DMS79 (cell line): ENCODE measurements at places on chromosomes 16 and 17.

- DNase-seq: no peak
Observed at GRCh38 chr17:82050761-82051641, 610 bp downstream of the RFNG start.

DNA sequence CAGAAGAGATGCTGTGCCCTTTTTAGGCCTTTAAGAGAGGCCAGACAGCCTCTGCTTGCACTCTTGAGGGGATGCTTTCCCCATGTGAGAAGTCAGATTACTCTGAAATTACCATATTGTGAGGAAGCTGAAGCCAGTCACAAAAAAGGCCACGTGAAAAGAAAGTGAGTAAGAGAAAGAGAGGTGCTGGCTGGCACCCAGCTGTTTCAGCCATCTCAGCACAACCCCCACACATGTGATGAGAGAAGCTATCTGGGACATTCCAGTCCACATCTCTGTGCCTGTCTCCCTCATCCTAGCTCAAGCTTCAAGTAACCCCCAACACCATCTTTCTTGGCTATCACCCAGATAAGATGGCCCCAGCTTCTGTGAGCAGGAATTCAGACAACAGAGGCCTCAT, 131.4 kb downstream of the HS3ST2 start:
- DNase-seq: no peak

- no peak for DNase-seq
Observed at GRCh38 chr17:68459037-68459639, 1.8 kb upstream of the WIPI1 start.

- no peak for DNase-seq
Observed at GRCh38 chr16:868846-869822, 68.6 kb upstream of the GNG13 start.

DNA sequence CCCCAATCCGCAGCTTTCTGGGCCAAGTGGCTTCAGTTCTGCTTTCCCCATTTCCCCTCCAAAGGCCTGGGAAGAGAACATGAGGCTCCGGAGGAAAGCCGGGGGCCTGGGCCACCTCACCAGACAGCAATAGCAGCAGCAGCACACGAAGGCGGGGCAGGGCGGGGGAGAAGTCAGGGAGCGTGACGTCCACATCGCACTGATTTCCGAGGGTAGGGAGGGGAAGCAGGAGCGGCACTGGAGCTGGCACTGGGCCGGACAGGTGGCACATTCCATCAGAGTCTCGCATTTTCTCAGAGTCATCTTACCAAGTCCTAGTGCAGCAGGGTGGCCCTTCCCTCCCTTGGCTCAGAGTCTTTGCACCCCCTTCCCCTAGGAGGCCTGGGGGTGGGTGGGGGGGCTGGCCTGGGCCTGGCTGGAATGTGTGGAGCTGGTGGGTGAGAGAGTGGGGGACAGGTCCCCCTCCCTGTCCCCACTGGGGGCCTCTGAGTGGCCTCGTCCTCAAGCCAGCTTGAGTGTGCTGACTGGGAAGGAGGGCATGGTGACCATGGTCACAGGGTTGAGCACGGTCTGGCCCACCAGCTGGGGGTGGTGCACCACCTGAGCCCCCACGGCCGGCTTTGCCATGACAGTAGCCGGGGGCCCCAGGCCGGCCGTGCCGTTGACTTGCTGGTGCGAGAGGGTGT, 14.3 kb downstream of the MNT start:
- DNase-seq: no peak

DNA sequence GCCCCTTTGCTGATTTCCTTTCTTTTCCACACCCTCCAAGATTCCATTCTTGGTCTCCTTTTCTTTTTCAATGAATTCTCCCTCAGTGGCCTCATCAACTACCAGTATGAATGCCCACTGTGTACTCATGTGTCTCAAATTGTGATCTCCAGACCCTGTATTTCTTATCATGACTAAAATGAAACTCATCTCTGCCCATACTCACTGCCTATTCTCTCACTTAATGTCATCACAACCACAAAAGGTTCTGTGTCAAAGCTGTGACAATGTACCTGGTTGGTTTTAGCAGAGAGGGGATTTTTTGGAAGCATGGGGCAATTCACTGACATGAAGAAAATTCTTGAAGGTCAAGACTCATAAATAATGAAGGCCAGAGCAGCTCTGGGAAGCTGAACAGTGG, 11.5 kb upstream of the TBX4 start:
- no peak for DNase-seq

- DNase-seq: no peak
Observed at GRCh38 chr16:80100186-80100585, 440.6 kb upstream of the DYNLRB2 start.

GRCh38 chr17:10628756-10629155, 28.4 kb downstream of the MYH3 start:
- DNase-seq: no peak

DNA sequence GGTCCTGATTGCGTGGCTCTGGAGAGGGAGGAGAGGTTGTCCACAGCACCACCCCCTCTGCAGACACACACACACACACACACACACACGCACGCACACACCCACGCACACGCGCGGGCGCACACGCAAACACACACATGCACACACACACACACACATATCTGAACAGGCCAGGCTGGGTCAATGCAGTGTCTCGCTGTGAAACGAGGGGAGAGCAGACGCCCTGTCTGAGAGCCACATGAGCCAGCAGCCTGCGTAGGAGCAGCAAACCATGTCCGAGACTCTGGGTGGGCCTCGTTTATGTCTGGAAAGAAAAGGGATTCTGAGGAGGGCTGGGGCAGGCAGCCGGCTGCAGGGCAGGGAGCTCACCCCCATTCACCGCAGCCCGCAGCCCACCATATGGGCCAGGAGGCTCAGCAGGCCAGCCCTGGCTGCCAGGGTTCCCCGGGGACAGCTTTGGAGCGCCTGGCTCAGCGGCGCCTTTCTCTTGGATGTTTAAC, 93.3 kb upstream of the TNRC6C start:
- no peak for DNase-seq

DNA sequence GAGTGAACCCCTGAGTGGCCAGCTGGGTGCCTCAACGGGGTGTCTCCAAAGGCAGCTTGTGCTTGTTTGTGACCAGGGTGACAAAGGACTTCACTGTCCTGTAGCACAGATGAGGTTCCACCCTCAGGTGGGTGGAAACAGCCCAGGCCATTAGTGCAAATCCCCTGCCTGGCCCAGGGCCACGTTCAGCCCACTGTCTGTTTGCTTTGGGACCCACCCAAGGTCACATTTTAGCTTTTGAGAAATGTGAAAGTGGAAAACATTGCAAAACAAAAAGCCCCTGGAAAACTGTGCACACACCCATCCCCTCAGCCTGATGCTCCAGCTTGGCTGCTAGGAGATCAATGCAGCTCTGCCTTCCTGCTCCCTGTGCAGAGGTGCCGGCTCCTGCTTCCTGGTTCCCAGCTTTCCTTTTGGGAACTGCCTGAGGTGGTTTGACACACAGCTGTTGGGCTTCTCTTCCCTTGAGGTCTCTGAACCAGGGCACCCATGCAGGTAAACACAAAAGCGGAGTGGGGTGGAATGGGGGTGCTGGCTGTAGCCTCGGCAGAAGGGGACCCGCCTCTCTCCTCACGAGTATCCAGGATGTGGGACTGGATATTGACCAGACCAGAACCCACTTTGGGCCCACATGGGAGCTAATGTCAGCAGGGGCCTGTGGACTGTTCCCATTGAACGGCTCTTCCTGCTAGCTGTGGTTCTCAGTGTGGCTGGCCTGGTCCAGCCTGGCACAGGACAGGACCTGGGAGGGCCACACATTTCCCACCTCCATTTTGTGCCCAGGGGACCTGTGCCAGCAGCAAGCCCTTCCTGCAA, 7.9 kb upstream of the SPHK1 start:
- DNase-seq: no peak

DNA sequence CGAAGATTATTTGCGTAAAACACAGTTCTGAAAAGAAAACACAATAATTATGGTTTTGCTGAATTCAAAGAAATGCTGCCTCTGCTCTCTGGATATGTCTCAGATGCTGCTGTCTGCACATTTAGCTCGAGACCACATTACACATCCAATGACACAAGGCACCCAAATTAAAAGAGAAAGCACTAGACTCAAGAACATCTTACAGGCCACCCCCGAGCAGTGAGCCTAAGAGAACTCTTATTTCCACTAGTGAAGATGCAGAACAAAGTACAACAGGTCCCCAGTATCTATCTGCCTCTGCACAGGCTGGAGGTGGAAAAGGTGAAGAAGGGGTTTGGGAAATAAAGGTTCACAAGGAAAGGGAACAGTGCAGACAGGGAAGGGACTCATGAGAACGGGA, 33.5 kb downstream of the GRB2 start:
- DNase-seq: no peak

DNA sequence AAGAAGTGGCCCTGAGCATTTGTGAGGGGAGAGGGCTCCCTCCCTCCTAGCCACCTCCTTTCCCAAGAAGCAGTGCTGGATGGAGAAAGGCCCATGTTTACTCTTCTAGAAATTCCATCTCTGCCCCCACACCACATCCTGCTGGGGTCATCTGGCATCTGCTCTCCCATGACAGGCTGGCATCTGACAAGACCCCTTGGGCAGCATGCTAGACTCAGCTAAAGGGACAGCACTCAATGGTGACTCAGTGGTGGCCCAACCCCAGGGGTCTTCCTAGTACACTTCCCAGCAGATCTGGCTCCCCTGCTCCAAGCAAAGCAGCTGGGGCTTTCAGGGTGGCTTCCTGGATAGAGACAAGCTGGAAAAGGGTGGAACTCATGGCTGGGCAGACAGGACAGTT, 14.4 kb downstream of the SLC38A7 start:
- no peak for DNase-seq

DNA sequence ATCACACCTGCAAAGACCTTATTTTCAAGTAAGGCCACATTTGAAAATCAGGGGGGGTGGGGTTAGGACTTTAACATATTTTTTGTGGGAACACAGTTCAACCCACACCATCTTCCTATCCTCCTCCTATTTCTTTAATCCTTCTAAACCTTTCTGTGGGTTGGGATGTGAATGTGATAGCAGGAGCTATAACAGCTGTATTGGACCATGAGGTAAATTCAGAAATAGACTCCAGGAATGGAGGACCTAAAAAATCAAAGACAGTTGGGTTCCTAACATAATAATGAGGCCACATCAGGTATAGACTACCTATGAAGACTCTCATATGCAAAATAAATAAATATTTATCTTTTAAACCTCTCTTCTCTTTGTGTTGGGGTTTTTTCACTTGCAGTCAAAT, 451.4 kb downstream of the XYLT1 start:
- no peak for DNase-seq

- DNase-seq: no peak
Observed at GRCh38 chr17:50712641-50713040, 4.9 kb upstream of the ANKRD40 start.

DNA sequence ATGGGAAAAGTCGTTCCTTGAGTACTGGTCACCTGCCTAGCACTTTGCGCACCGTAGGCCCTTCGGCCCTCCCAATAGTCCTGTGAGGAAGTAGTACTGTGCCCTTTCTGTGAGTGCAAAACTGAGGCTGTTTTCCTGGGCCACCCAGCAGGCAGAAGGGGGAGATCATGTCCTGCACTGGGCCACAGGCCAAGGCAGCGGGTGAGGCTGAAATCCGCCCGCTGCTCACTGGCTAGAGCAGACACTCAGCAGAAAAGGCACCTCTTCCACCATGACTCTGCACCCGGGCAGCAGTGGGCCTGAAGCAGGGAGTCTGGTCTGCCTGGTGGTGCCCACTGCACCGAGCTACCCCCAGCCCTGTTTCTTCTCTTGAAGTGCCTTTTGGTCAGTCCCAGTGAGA, 20.2 kb downstream of the METTL22 start:
- no peak for DNase-seq

- DNase-seq: no peak
Observed at GRCh38 chr16:78998879-78999278, 601.7 kb downstream of the MAF start.

DNA sequence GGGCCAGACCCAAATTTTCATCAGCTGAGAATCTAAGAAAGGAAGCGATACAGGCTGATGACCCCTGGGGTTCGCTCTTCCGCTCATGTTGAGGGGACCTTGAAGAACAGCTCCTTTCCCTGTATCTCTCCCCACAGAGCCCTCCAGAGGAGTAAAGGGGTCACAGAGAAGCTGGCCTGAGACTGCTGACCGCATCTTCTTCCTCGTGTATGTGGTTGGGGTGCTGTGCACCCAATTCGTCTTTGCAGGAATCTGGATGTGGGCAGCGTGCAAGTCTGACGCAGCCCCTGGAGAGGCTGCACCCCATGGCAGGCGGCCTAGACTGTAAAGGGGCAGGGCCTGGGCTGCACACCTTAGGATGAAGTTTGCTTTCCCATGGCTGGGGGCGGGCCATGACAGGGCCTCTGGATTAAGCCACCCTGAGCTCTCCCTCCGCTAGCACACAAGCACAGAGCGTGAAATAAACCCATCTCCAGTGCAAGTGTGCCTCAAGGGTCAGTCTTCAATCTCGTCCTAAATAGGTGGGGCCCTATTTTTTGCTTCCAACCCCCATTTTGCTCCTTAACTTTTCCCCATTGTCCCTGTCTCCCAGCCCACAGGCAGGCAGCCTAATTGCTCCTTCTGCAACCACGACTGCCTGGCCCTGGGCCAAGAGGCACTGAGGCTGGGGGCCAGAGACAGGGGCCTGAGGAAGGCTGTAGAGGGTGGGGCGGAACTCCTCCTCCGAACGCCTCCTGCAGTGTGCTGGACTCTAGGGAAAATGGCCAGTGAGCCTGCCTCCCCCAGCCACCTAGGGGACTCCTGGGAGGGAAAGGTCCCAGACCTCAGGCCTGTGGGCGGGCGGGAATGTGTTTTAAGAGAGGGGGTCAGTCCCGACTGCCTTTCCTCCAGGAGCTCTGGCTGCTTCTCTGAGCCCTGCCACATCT, 3.6 kb downstream of the ZACN start:
- peak; percentile 8 for DNase-seq

DNA sequence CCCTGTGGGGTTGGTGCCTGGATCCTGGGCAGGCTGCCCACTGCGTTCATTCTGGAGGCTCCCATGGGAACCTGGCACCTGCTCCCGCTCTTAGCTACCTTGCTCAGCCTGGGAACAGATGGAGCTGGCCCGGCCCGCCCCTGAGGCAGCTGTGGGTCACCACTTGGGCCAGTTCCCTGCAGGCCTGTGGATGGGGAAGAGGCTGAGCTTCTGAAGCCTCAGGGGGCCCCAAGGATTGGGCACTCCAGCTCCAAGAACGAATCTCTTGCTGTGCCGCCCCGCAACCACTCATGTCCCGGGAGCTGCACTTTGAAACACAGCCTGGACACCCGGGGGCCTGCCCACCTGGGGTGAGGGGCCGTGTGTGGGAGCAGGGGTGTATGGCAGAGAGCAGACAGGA, 37.7 kb downstream of the BAHCC1 start:
- peak; percentile 48 for DNase-seq

DNA sequence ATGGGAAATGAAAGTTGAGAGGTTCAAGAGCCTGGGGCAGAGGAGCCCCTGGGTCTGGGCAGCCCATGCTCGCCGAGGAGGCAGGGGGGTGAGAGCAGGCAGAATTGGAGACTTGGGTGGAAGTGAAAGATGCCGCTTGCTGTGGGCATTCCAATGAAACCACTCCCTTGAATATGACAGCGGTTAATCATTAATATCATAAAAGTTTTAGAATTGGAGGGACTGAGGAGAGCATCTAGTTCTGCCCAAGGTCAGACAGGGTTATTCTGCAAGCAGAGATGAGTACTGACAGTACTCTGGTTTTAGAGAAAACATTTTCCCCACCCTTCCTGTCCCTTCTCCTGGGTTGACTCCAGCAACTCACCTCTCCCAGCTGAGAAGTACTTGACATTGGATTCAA, 180.2 kb downstream of the MSI2 start:
- DNase-seq: peak; percentile 32
